ENCODE measurements at places on chromosomes 3 and 15. TPM values are rescaled to one million over a fixed set of nuclear protein-coding genes. Genes with fewer than 3 reads are reported as not detected.

GRCh38 chr3:103787164-103787871, 1352.5 kb downstream of the ZPLD1 start:
- no peak for DNase-seq

DNA sequence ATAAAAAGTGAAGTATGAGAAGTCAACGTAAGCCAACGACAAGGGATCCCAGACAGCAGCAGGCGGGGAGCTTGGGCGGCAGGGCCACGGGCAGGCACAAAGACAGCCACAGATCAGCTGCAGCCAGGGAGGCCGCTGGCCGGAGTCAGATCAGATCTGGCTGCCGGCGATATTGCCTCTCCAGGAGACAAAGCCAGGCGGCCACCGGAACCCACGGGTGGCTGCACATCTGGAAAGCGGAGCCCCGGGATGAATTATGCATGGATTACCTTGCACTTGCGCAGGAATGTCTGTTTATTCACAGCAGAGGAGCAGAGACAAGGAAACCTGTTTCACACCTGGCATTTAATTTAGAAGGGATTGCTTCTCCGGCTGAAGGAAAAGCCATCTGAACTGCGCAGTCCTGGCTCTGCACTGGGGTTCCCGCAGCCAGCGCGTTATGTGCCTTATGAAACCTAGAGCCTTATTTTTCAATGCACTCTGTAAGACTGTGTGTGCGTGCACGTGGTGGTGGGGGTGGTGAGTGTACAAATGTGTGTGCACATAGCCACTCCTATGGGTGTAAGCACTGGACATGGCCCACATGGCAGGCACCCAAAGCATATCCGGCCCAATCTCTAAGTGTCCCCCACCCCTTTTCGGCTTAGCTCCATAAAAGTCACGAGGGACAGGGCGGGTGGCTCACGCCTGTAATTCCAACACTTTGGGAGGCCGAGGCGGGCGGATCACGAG, 427.8 kb upstream of the MCTP2 start:
- DNase-seq, result no peak

The IL12A gene
- 0.69 TPM for total RNA-seq

DNA sequence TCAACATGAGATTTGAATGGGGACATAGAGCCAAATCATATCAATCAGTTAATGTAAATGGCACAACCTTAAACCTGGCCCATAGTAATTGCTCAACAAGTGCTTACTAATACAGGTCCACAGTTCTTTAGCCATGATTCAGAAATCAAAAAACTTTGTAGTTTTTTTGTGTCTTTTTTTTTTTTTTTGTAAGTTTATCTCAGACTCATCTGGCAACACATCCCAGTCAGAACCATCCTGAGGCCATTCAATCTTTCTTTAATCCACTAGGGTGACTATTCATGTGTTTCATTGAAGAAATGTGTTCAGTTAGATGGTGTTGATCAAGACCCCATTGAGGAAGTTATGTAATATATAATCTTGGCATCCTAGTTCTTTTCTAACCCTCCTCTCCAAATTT, 65.4 kb downstream of the ABI3BP start:
- DNase-seq, result no peak

DNA sequence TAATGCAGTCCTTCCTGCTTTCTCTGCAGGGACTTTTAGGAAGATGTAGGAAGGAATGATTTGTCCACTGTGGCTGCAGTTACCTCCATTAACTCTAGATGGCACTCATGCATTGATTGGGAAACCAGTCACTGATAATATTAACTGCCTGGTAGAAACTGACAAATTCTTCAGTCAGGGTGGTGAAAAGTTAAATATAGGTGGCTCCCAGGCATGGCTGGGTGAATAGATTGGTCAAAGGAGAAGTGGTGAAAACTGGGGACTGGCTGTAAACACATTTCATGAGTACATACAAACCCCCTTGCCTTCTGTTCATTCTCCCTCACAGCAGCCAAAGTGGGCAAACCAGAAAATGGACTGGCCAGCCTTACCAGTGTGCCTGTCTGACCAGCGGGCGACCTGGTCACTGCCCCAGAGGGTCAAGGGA, 333.4 kb downstream of the THSD4 start:
- peak; percentile 61 for DNase-seq

The PLS1 gene
- total RNA-seq, result 26.4 TPM

GRCh38 chr3:94423578-94423977, 360.7 kb downstream of the NSUN3 start:
- DNase-seq, result no peak

The MUC13 gene
- 0.34 TPM for total RNA-seq

DNA sequence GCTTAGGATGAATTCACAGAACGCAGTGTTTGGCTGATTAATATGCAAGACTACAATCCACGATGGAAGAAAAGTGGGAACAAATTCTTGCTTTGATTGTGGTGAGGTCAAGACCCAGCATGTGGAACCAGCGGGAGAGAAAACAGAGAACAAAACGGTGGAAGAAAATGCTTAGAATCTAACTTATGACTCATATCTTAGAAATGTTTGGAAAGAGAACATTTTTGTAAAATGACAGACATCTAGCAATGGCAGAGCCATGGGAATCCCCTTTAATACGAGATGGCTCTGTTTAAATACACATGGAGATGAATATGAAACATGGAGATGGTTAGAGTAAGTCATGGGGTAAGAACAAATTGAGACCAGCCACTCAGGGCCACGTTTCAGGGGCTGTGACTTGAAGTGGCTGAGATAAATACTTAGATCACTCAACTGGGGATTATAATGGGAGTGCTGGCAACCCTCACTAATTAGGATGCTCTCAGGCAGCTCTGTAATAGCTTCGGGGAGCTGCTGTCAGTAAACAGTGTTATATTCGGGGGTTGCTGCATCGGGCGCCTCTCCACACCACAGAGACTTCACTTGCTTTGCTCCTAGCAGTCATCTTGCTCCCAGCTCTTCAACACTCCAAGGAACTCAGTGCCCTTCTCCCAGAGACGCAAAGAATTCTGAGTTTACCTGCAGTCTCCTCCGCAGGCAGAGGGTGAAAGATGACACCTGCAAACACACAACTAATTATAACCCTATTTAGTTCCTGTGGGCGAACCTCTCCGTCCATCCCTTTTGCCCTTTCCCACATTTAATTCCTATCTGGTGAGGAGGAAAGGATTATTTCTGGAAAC, 68.0 kb upstream of the ONECUT1 start:
- DNase-seq, result peak; percentile 13

- DNase-seq, result peak; percentile 59
Measured at GRCh38 chr15:66254089-66254950, 770 bp upstream of the MEGF11 start.

DNA sequence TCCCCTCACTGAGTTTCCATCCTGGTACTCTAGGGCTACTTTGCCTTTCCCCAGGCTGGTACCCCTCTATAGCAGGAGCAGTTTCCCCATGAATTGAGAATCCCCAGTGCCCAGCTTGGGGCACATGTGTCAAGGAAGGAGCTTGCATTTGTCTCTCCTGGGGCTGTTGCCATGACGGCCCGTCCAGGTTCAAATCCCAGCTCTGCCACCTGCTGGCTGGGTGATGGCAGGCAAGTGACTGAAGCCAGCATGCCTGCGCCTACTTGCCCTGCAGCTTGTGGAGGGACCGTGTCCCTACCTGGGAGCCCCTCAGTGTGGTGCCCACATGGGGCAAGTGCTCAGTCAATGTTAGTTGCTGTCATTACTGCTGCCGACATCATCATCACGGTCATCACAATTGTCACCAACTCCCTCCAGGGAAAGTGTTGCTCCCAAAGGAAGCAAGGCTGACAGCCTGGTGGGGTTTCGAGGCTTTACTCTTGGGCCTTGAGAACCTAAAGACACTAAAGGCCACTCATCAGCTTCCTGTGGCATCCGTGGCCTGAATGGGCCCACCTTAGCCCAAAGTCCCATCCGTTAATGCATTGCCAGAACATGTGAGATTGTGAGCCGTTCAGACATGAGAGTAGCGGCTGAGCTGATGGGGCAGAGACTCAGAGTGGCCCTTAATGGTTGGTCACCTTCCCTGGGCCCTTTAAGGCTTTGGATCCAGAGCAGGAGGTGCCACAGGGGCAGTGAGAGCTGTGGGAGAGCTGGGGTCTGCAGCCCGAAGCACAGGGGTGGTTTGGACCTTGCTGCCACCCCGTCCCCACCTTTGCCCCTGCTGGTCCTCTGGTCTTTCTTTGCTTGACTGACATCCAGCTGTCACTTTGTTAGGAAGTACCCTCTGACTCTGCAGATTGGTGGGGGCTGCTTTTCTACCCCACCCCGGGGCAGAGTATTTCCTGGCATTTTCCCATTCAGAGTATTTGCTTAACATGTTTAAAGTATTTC, 144.4 kb downstream of the DNAJB8 start:
- DNase-seq, result peak; percentile 78

The CCR2 gene
- total RNA-seq, result not detected

DNA sequence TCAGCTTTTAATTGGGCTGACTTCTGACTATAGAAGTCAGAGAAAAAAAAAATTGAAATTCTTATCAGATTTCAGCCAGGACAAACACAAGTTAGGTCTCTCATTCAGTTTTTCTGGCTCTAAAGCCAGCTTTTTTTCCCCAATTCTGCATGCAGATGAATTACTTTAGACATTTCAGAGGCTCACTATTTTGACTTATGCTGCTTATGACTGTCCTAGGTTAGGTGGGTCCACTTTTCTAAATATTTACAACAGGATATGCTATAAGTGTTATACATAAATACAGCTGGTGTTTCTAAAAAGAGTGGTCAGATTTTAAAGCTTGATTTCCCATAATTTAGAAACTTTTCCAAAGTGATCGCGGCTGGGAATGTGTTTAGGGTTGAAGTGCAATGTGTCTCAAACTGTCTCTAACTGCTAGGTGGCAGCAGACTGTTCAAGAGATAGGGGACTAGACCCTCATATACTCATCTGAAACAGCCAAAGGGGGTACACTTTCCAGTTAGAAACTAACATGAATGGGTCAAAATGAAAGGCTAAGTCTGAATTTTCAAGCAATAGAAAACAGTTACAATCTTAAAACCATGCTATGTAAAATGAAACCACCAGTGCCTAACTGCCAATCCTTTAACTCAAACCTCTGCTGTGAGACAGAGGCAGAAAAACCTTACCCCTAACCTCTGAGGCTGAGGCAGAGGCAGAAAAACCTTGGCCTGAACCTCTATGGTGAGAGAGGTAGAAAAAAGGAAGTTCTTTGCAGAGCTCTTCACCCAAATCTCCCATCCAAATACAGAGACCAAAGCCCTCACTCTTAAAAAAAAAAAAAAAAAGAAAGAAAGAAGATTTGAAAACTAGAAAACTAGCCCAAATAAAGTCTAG, 596.0 kb downstream of the NTRK3 start:
- DNase-seq, result no peak

GRCh38 chr3:46496746-46497555, 825 bp upstream of the RTP3 start:
- DNase-seq, result peak; percentile 71

The BMF gene
- 36.9 TPM for total RNA-seq

The MAP3K13 gene
- total RNA-seq, result 9.8 TPM

GRCh38 chr3:23720885-23721284, 84.9 kb upstream of the UBE2E1 start:
- DNase-seq, result no peak

The GRK7 gene
- not detected for total RNA-seq

- DNase-seq, result no peak
Measured at GRCh38 chr3:128436214-128436613, 30.5 kb downstream of the DNAJB8 start.

The HIGD2B gene
- total RNA-seq, result not detected

The WDR72 gene
- 8.7 TPM for total RNA-seq

DNA sequence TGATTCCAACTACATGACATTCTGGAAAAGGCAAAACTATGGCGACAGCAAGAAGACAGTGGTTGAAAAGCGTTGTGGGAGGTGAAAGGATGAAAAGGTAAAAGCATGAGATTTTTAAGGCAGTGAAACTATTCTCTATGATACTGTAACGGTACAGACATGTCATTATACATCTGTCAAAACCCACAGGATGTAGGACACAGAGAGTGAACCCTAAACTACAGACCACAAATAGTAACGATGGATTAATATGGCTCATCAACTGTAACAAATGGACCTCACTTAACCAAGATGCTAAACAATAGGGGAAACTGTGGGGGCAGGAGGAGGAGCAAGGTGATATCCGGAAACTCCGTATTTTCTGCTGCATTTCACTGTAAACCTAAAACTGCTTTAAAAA, 39.1 kb downstream of the MYO9A start:
- DNase-seq, result no peak

GRCh38 chr15:70357453-70357852, 259.7 kb upstream of the TLE3 start:
- DNase-seq, result no peak

GRCh38 chr3:37171144-37171543, 3.2 kb downstream of the LRRFIP2 start:
- DNase-seq, result no peak

GRCh38 chr3:52245322-52246263, at the start of gene PPM1M:
Gene PPM1M (plus strand): TSS chr3:52245759. CDS start chr3:52245825, 66 bp downstream.
- DNase-seq, result peak; percentile 72

The SCAANT1 gene
- not detected for total RNA-seq

DNA sequence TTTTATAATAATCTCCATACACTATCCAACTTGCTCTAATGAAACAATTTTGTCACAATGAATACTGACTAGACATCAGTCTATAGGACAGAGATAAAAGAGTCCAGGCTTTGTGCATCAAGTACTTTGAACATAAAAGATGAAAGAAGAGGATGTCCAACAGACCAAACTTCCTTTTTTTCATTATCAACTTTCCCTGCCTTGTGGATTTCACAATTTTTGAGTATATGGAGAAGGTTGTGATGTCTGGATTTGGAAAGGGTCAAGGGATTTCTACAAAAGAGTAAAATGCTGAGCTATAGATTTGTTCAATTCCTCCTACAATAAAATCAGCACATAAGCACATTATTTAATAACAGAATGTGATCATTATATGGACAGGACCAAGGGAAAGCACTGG, 25.7 kb downstream of the CD47 start:
- DNase-seq, result no peak

DNA sequence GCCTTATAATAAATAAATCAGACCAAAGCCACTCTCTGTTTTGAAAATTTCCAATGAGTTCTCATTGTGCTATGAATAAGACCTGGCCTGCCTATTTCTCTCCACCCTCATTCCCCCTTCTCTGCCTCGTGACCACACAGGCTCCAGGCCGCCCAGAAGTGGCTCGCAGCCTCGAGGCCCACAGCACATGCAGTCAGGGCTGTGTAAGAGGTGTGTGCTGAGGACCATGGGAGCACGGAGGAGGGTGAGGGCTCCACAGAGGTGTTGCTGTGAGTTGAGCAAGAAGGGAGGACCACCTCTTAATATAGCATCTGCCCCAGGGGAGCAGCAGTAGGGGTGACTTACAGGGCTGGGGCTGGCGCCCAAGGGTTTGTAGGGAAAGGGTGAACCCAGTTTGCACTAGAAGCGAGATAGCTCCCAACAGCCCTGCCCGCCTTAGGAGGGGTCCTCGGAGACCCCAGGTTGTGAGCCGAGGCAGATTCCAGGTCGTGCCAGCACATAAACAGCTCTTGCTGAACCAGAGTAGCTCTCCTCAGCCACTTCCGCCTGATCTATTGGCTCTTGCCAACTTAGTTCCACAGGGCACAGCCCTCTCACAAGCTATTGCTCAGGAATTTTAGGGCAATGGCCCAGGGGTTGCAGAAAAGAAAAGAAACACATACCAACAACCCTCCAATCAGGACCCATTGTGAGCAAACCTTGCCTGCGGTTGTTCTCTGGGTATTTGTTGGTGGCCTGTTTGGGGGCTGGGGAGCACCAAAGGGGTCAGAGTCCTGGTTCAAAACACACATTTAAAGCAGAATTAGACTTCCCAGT, 117.7 kb downstream of the MYLK start:
- DNase-seq, result no peak

The GRM2 gene
- total RNA-seq, result 3.7 TPM

GRCh38 chr3:87615506-87615905, 339.1 kb upstream of the POU1F1 start:
- DNase-seq, result no peak

The PLA2G4D gene
- total RNA-seq, result 0.07 TPM
